Activated T-helper 1 cell treated with anti-CD3 and anti-CD28 coated beads, Interleukin-2, amount 50 U/mL, for 16 hours (primary cell): ENCODE measurements at places on chromosomes 7 and 10.

- DNase-seq: peak; percentile 13
These were observed 15.3 kb upstream of the SUN1 start for GRCh38 chr7:816751-817671.

DNA sequence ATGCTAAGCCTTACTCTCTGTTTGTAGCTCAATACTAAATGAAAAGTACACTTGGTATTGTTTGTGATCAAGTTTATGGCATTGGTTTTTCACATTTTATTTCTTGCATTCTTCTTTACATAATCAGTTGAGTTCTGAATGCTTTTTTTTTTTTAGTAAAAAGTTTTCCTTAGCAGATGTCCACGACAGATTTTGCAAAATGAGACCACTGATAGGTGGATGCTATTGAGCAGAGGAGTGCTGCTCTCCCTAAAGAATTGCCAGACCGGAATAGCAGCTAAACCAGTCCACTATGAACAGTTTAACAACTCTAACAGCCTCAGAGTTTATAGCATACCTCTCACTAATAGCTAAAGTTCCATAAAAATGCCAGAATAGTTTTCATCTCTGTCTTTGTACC is 225.1 kb upstream of the CACNA2D1 start:
- DNase-seq: no peak

DNA sequence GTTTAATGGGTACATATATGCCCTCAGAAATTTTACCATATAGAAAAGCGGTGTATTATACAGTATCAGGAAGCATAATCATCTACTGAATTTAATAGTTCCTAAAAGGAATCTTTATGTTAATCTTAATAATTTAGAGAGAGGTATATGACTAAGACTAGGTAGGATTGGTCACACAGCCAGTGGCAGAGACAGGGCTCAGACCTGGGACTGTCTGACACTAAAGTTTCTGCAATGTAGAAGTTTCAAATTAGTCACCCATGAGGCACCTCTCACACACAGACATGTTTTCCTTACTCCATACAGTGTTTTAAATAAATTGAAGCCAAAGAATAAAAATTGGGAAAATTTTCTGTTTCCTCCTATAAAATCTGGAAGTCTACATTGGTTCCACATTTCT is 72.8 kb upstream of the ADRA2A start:
- no peak for DNase-seq

DNA sequence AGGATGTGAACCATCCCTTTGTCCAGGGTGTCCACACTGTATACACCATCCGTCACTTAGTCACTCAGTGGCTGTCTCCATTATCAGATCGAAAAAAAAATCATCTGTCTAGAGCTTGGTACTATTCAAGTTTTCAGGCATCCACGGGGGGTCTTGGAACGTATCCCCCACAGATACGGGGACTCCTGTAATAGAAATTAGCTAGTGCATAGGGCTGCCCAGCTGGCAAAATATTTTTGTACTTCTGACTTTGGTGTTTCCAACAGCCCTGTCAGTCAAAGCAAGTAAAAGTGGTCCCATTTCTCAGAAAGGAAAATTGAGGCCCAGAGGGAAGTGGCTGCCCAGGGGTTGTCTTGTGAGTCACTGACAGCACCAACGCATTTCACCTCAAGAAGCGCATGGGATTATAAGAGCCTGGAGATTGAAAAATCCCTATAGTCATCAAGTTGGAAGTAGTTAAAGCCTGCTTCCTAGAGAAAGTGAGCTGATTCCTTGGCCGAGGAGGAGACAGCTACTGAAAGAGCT is 52.1 kb upstream of the SLC29A3 start:
- no peak for DNase-seq

DNA sequence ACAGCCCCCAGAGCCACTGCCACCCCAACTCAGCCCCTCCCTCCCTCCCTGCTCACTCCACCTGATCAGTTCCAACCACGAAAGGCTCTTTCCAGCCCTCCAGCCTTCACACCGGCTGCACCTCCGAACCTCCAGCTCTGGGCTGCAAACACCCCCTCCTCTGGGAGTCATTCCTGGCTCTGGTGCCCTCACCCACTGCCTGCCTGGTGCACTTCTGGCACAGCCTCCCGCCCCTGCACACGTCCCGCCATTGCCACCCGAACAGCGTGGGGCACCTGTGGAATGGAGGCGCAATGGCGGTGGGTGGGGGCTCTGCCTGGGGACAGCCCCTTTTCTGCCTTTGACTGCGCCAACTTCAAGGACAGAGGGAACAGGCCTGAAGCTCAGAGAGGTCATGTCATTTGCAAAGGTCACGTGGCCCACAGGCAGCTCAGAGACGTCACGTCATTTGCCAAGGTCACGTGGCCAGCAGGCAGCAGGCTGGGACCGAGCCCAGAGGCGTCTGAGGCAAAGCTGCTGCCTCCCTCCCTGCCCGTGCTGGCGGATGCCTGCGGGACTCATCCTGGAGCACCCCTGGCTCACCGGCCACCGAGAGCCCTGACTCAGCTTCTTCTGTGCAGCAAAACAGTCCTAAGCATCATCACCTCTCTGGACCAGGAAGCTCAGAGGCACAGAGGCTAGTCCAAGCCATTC is 76.0 kb upstream of the DNAAF5 start:
- no peak for DNase-seq
